NCI-H1105 treated with DMSO at 0.1 percent for 48 hours (cell line): ENCODE measurements at places on chromosomes 16 and 17.

GRCh38 chr16:79528338-79528737, 72.2 kb downstream of the MAF start:
- no peak for DNase-seq

DNA sequence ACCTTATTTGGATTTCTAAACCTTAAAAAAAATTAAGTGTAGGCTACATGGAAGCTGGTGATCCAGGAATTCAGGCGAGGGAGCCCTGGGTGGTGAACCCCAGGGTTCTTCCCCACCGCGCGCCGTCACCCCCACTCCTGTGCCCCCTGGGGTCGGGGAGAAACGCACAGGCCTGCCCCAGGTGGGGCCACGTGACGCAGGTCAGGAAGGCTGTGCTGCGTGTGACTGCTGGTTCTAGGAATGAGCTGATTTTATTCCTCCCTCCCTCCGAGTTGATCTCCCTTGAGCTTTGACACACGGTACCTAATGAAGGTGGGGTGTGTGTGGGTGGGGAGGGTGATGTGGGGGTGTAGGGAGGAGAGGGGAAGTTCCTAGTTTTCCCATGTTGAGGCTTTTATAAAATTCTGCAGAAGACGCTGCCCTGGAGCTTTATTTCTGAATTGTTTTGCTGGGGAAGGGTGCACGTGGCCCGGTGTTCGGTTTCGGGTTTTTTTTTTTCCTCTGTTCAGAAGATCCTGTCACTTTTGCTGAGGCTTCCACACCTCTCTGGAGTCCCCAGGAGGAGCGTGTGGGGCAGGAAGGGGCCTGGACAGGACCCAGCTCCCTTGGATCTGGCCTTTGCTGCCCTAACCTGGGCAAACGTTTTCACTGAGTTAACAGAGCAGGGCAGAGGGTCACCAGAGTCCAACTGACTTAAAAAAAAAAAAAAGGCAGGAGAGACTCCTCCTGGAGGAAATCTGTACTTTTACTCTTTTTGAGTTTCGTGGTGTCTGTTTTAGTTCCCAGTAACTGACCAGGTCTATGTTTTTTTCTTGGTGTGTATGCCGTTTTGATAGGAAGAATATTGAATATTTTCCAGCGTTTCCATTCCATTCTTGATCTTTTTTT, 55.8 kb upstream of the GSE1 start:
- DNase-seq, result peak; percentile 41

DNA sequence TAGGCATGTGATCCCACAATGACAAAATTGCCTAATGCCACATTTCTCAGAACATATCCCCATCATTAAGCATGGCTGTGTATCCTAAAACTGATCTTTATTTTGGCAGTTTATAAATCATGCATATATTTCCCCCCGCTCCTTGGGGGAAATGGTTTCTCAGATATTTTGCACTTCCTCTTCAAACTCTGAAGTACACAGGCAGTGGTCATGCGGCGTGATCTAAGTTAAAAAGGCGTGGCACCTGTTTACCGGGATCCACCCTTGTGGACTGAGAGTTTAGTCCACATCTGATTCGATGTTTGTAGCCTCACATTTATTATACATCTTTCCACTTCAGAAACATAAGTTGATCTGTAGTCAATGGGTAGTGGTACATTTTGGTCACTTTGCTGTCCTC, 51.4 kb downstream of the USP10 start:
- DNase-seq, result no peak

DNA sequence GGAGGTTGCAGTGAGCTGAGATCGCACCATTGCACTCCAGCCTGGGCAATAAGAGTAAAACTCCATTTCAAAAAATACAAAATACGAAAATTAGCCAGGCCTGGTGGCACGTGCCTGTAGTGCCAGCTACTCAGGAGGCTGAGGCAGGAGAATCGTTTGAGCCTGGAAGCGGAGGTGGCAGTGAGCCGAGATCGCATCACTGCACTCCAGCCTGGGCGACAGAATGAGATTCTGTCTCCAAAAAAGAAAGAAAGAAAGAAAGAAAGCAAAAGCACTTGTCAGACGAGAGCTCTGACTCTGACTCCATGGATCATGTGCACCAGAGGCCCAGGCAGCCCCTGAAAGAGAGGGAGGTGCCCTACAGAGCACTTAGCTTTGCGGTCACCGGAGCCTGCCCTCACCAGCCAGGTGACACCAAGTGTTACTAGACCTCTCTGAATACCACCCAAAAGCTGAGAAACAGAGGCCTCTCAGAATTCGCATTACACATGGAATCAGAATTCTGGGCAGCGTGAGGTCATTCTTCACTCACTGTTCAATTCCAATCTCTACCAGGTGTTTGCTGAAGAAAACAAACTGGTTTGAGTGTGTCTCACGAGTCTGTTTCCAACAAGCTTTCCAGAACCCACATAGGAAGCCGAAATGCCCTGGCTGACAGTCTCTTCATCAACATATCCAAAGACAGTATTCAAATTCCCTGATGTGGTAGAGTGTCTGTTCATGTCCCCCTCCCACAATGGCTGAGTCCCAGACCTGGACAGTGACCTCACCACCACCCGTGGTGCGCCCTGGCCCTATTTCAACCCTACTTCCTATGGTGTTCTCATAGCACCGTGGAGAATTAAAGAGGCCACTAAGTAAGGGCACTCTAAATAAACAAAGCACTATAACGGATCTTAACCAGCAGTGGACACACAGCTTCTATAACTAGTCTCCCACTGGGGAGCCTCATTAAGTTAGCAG, 1.5 kb downstream of the FLCN start:
- no peak for DNase-seq

- DNase-seq, result no peak
These were observed 143.8 kb downstream of the CLEC16A start for GRCh38 chr16:11088074-11088730.

DNA sequence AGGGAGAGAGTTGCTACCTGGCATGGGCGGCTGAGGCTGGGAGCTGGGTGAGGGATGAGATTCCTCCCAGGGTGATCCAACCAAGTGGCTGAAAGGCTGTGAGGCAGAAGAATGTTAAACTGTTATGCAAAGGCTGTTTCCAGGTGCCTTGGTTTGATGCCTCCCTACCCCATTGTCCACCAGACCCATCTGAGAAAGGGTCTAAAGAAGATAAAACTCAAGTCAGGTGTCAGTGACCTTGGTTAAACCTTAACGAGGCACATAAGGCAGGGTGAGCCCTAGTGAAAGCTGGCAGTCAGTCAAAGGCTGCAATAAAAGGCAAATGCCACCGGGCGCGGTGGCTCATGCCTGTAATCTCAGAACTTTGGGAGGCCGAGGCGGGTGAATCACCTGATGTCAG, 23.8 kb downstream of the LDHD start:
- no peak for DNase-seq

DNA sequence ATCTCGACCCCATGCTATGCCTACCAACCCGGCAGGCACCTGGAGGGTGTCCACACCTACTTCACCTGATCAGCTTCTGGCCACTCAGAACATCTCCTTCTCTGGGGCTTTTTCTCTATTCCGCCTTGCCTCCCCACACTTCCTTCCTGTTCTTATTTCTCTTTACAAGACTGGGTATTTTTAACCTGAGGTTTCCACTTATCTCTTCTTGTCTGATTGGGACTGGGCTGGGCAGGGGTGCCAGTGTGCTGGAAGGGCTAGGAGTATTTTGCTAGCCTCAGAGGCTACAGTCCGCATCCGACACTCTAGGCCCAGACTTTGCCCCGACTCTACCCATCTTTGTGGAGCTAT, 26.2 kb upstream of the ZNF652 start:
- DNase-seq, result no peak

DNA sequence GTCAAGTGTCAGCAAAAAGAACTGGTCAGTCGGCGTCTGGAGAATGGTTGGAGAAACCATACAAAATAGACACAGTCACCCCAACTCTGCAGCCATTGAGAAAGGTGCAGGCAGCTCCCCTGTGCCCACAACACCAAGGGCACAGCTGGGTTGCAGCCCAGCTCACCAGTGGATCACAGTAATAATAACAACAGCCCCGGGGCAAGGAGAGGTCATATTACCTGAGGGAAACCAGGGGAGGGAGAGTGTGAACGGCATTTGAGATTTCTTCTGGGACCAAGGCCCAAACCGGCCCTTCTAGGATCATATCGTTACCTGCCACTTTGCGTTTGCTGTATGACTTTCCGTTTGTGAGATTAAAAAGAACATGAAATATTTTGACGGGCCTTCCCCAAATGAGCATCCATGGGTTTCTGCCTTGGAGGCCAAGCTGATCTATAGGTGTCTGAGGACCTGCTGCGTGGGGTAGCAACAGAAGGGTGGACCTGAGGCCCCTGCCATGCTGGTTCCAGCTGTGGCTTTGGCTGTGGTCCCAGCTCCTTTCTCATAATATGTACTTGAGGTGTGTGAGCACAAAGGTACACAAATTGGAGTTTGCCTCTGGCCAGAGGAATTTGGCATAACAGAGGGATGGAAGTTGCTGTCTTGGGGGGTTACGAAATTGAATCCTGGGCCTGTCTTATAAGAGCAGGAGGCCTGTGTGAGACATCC, 154.6 kb downstream of the CMIP start:
- DNase-seq, result peak; percentile 62

- DNase-seq, result no peak
These were observed 5.6 kb downstream of the GLIS2 start for GRCh38 chr16:4321286-4322120.
